ENCODE measurements at places on chromosomes 1 and 21. TPM values are rescaled to one million over a fixed set of nuclear protein-coding genes. Genes with fewer than 3 reads are reported as not detected.

OPRD1 gene
- not detected for total RNA-seq

ACTL8 gene
- not detected for total RNA-seq

HSPA6 gene
- total RNA-seq = 2.9 TPM

SLC25A34 gene
- 3.9 TPM for total RNA-seq

MUL1 gene
- total RNA-seq = 29.9 TPM

SAMD11 gene
- 13.9 TPM for total RNA-seq

OSCP1 gene
- 13.4 TPM for total RNA-seq

- no peak for DNase-seq
Observed at GRCh38 chr1:117267232-117267774, 56.6 kb upstream of the VTCN1 start.

GRCh38 chr1:18452550-18452949, 28.2 kb upstream of the KLHDC7A start:
- no peak for DNase-seq

DNA sequence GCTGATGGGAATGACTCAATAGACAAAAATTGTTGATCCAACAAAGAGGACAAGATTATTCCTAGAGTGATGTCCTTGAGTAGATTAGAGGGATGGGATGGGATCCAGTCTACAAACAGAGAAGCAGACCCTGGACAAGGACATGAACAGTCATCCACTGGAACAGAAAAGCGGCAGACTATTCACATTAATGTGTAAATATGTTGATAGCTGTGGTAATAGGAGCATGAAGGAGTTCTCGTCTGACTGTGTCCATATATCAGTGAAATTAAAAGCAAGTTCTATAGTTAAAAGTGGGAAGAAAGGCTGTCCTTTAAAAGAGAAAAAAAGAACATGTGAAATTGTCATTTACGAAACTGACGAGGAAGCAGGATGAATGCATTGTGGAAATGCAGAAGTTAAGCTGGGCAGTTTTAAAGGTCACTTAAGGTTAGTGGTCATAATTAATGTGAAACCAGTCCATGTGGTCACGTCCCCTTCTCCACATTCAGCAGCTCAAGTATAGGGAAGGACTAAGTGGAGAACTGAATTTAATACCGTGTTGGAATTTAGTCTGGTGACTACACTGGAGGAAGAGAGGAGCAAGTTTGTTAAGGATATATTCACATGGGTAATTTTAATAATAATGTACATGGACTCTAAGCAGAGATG, 62.1 kb downstream of the PIK3R3 start:
- no peak for DNase-seq

- DNase-seq = no peak
Observed at GRCh38 chr1:152112101-152112884, 3.0 kb downstream of the TCHH start.

- no peak for DNase-seq
Observed at GRCh38 chr1:201336711-201337450, 40.6 kb downstream of the TNNT2 start.

DNA sequence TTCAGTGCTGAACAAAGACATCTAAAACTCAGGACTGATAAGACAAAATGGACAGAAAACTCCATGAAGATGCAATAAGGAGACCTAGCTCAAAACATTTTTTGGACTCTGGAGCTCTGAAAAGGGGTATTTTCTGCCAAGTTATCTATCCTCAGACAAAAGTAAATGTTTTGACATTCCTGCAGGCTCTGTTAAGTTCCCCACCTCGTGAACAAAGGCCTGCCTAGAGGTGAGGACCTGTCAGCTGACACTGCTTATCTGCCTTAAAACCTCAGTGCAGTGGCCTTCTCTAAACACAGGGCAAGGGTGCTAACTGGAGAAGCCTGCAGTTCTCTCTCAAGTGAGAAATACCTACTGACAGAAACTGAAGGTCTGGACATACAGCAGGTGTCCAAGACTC, 41.1 kb downstream of the COLGALT2 start:
- DNase-seq = no peak

- no peak for DNase-seq
Observed at GRCh38 chr1:44283524-44284173, 70.4 kb downstream of the DMAP1 start.

DNA sequence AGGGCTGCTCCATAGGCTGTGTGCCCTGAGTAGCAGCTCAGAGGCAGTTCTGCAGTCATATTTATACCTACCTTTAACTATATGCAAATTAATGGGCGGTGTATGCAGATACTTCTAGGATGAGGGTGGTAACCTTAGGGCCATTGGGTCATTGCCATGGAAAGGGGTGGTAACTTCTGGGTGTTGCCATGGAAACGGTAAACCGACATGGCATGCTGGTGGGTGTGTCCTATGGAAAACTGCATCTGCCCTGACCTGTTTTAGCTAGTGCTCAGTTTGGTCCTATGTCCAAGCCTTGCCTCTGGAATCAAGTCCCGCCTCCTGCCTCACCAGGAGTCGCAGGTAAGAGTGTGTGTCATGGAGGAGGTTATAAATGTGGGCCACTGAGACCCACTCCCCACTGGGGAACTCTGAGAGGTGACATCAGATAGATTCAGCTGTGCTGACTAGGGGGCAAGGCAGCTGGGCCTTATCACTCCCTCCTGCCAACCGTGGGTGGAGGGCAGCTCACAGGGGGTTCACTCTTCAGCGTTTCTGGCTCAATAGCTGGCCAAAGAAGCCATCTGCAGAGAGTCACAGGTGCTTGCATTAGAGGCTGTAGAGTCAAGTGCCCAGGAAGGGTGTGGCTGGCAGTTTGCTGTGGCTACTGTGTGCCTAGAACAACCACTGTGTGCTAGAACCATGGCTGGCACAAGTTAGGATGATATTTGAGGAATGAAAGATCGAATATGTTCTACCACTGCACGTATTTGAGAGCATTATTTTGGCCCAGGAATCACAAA, 19.0 kb downstream of the BACE2 start:
- DNase-seq = no peak

- no peak for DNase-seq
Observed at GRCh38 chr1:47627016-47627415, 189.2 kb downstream of the FOXD2 start.

- DNase-seq = no peak
Observed at GRCh38 chr1:30807318-30808066, 49.9 kb upstream of the LAPTM5 start.

- no peak for DNase-seq
Observed at GRCh38 chr21:45053561-45054226, 20.7 kb upstream of the ADARB1 start.

DNA sequence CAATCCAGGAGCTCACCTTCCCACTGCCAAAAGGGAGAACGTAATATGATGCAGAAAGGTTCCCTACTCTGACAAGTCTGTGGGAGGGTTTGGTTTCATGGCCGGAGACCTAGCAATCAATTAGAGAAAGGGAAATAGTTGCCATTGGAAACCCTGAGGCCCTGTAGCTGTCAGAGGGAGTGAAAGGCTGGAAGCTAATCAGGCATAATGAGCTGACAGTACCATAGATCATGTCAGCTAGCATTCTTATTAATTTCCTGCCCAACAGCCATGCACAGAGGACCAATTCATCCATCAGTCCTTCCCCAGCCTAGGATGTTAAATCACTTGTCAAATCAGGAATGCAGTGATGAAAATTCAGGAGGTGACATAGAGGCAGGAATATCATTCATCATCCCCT, 527.3 kb downstream of the PLPP3 start:
- DNase-seq = no peak

DNA sequence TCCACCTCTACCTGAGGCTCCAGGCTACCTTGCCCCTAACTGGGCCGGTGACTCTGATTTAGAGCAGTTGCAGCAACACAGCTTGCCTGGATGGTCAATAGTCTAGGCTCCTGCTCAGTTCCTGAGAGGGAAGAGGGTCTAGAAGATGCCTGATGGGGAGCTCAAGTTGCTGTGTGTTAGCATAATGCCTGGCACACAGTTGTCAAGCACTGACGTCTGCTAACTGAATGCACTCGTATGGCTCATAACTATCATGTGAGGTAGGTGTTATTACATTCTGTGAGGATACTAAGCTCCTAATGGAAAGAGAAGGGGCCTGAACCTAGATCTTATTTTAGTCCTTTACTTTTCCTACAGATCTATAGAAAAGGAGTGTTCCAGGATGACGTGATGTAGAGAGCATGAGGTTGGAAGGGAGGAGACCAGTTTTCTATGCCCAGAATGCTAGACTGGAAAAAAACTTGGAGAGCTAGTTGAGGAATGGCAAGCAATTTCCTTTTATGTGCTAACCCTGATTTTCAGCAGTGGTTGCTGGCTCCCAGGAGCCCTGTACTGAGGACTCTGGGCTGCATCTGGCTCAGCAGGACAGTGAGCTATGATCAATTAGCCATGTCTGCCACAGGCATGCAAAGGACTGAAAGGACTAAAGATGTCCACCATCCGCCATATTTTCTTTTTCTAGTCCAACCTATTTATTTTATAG, 30.0 kb downstream of the FAM78B start:
- no peak for DNase-seq

DNA sequence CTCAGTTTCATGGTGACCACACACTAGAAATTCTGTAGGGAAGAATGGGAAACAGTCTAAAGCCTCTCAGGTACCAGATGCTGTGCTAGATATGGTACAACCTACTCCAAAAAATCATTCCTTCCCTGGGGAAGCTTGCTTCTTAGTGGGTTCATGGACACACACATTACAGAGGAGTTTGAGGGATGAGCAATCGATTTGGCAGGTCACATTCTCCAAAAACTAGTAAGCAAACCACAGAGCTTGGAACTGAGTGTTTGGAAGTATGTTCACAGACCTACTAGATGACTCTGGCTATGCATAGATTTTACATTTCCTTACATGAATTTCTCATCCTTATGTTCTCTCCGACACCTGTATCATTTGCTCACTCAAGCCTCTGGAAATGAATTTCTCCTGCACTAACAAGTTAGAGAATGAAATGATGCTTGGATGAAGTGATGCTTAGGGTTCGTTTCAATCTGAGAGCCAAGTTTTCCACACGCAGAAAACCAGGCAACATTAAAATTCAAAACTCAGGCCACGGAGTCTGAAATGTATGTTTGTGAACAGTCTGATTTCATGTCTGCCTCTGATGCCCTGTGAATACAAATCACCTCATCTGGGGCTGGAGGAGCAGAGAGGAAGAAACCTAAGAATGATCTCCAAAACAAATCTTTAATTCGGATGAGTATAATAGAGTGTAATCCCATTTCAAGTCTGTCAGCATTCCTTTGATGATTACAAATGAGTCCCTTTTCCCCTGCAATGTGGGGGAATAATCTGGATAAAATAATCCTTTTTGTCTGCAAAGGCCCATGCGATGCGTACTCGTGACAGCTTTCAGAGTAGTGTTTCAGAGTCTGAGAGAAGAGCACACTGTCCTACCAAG, 11.0 kb downstream of the EVA1C start:
- no peak for DNase-seq

DNA sequence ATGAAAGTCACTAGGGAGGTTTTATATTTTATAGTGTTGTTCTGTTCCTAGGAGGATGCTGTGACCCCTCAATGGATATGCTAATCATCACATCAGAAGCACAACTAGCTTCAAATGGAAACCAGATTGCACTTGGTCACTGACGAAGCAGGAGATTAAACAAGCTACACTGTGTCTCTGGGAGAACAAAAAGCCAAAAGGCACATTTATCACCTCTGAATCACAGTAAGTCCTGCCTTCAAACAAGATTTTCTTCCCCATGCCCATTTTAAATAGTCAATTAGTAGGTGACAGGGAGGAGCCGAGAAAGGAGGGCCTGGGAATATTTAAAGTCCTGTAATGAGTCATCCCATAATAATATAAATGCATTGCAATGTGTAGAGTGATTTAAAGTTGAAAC, 38.1 kb downstream of the RGS2 start:
- no peak for DNase-seq

Measured in ureter (tissue), 1 donor.